ENCODE measurements at places on chromosomes 1 and 21.

- DNase-seq, result no peak
Observed at GRCh38 chr1:211843507-211844298, 13.1 kb upstream of the LPGAT1 start.

GRCh38 chr1:173869021-173869359 is 810 bp downstream of the ZBTB37 start:
- no peak for DNase-seq

GRCh38 chr1:28718586-28719331 is 18.0 kb upstream of the YTHDF2 start:
- no peak for DNase-seq

GRCh38 chr1:204085876-204086275 is 13.0 kb downstream of the SOX13 start:
- DNase-seq, result no peak

GRCh38 chr1:148162363-148162762 is 10.3 kb upstream of the NBPF11 start:
- DNase-seq, result no peak

DNA sequence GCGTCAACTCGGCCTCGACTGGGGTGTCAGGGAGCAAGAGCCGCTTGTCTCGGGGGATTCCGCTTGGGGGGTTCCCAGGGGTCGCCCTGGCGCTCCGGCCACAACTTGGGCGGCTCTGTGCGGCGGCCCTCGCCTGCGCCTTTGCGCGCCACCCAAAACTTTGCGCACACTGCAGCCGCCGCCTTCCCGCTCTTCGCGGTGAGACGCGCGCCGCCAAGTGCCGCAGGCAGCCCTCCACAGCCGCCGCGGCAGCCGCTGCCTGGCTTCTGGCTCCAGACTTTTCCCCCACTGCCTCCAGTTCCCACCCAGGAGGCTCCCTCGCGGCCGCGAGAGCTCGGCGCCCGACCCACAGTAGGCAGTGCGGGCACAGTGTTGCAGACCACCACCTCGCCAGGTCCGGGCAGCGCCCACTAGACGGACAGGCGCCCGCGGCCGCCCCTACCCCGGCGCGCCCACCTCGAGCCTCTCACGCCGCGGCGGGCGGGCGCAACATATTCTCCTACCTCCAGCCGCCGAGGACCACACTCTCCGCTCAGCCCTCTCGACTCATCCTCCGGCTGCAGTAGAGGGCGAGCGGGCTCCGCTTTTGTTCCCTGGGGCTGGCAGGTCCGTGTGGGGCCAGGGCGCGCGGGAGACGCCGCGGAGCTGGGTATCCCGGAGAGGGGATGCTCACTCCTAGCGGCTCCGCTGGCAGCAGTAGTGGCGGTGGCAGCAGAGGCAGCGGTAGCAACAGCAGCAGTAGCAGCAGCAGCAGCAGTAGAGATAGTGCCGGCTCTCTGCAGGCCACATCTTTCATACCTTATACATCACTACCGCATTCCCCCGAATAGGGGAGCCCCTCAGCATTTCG is 296.6 kb downstream of the OMA1 start:
- DNase-seq, result no peak

DNA sequence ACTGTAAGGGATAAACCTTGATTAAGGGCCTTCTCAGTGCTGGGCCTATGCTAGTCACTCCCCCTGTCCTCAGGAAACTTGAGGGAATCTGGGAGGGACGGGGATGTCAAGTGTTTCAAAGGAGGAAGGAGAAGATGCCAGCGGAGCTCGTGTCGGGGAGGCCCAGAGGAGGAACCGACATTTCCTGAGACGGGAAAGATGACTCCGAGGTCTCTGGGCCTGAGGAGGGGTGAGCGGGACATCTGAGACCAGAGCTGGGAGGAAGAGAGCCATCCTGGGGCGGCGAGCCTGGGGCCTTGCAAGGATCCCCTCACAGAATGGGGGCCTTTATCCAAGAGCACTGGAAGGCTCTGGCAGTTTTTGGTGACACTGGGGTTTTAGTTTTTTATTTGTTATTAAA is 10.4 kb downstream of the SLC66A1 start:
- DNase-seq, result no peak

- DNase-seq, result no peak
Observed at GRCh38 chr1:71362691-71363090, 281.9 kb upstream of the ZRANB2 start.

DNA sequence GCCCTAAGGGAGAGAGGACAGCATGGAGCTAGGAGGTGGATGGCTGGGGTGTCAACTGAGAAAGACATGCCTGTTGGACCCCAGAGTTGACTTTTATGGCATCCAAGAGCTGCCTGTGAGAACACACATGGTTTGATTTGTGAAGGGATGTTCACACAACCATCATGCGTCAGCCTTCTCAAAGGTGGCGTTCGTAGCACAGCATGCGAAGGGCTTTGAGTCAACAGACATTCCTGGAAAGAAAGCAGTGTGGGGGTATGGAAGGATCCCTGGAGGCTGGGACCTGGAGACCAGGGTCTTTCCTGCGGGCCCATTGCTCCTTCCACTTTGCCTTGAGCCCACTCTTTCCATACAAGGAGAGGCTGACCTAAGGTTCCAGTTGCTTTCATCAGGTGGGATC is 6.4 kb upstream of the WNT3A start:
- DNase-seq, result peak; percentile 8
